HCT116 (cell line): ENCODE measurements at places on chromosomes 5 and 9. TPM values are rescaled to one million over a fixed set of nuclear protein-coding genes. Genes with fewer than 3 reads are reported as not detected.

Gene SLC23A1
- not detected for total RNA-seq

Gene SPEF2
- total RNA-seq = 4.6 TPM

Gene PHYHD1
- 0.32 TPM for total RNA-seq

Gene WDR36
- 53.6 TPM for total RNA-seq

Gene PCDHAC2
- 3.2 TPM for total RNA-seq

DNA sequence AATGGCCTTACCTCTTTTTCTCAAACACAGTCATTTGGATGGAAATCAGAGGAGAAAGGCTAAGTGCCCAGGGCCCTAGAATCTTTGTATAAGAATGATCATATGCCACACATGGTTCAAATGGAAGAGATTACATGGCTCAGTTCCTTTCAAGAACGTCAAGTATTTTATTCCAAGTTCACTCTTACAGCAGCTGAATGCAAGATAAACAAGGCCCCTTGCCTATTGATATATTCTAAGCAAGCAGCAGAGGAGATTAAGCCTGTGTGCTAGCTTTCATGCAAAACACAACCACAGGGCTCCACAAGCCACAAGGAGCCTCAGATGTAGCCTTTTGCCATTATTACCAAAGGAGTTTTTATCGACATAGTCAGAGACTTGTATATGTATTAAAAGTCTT is 55.3 kb upstream of the SLCO6A1 start:
- DNase-seq = no peak

GRCh38 chr5:41925555-41925951 is 472 bp downstream of the FBXO4 start:
- no peak for DNase-seq

- DNase-seq = no peak
Observed at GRCh38 chr9:36306471-36307306, 48.4 kb upstream of the GNE start.

DNA sequence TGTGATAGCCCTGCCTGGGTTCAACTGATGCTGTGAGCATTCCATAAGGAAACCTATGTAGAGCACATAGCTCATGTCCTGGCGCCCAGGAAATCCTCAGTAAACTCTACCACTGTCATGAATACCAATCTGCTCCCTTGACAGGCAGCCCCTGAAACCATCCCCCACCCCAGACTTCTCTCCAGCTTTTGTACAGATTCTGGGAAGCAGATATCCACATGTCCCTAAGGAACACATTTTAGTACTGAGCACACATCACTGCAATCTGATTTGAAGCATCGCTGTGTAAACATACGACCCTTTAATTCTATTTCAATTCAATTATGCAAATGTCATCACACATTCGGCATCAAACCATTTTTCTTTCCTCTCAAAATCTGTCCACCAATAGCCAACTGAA is 89.5 kb upstream of the FSTL4 start:
- no peak for DNase-seq

DNA sequence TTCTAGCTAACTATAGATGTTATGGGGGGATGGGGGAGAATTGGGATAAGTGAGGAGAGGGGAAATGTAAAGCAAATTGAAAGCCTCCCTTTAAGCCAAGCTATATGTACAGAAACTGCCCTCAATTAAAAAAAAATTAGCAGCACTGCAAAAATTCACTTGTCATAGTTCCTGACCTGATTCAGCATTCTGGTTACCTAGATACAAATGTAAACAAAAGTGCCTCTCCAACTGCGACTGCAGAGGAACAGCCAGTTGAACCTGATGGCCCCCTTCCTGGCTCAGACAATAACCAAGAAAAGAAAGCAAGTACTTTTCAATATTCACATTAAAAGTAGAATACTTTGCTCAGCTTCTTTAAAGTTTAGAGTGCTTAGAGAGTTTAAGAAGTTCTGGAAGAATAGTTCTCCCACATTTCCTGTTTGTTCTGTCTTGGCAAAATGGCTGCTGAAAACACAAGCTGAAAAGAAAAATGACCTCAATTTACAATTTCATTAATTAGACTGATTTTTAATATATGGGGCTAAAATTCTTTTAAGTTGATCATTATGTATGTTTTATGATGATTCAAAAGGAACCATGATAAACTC is 1.5 kb downstream of the FAM81B start:
- no peak for DNase-seq

- DNase-seq = no peak
Observed at GRCh38 chr5:146641941-146642340, 126.0 kb upstream of the GPR151 start.

DNA sequence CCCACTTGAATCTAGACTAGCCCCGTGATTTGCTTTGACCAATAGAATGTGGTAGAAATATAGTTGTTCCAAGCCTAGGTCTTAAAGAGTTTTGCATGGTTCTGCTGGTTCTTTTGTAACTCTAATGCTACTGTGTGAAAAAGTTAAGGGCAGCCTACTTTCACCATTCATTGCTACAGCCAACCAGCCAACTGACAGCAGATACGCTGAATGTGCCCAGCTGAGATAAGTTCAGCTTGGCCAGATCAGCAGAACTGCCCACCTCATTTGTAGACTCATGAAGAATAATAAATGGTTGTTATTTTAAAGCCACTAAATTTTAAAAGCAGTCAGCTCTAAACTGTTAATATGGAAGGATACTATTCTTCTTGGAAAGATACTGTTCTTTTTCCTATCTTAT is 23.9 kb downstream of the NR3C1 start:
- no peak for DNase-seq

- DNase-seq = no peak
Observed at GRCh38 chr5:116075191-116075831, 9.5 kb upstream of the COMMD10 start.

DNA sequence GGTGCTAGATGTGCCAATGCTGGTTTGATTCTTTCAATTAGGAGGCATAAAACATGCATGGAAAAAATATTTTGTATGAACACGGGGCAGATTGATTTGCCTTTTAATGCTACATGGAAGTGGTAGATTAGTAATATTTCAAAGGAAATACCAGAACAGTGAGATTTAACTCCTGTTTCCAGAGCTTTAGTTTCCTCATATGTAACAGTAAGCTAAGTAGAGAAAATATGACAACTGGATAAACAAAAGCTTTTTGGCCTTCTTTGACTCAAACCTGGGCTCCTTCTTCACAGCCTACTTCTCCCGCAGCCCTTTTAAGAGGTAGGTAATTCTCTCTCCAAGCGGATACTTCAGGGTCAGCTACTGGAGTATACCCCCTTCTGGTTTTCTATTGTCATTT is 254.2 kb upstream of the TRPC7 start:
- no peak for DNase-seq

- DNase-seq = no peak
Observed at GRCh38 chr5:146778795-146779194, 99.8 kb downstream of the PPP2R2B start.

DNA sequence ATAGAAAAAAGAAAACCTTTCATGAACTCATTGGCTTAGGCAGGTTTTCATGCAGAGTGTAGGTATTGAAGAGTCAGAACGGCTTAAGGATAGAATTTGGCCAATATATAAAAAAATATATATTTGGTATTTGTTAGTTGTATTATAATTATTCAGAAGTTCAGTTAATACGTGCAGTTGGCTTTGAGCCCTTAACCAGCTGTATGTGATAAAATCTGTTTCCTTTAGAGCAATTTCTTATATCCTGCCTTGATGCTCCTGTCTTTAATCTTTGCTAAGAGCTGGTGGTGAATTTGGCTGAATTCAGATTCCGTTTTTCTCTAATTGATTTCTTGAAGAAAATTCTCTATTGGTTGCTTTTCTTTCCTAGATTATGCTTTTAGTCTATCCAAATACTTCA is 3.7 kb downstream of the ANXA1 start:
- no peak for DNase-seq

DNA sequence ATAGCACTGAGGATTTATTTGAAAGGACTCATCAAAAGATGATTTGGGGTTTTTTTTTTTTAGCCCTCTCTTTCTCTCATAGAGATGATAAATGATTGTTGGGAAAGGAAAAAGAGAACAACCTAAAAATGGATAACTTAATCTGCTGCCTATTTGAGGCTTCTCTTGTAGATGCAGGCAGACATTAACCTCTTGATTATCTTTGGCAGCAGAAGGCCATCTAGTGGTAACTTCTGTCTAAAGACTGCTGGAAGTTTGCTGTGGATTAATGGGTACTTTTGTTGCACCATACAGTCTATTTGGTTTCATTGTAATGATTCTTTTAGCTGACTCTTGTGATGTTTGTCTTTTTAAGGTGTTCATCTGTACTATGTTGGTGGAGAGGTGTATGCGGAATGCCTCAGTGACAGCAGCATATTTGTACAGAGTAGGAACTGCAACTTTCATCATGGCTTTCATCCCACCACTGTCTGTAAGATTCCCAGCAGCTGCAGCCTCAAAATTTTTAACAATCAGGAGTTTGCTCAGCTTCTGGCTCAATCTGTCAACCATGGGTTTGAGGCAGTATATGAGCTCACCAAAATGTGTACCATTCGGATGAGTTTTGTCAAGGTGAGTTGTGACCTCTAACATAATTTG is 18.8 kb downstream of the SMIM32 start:
- DNase-seq = peak; percentile 15

DNA sequence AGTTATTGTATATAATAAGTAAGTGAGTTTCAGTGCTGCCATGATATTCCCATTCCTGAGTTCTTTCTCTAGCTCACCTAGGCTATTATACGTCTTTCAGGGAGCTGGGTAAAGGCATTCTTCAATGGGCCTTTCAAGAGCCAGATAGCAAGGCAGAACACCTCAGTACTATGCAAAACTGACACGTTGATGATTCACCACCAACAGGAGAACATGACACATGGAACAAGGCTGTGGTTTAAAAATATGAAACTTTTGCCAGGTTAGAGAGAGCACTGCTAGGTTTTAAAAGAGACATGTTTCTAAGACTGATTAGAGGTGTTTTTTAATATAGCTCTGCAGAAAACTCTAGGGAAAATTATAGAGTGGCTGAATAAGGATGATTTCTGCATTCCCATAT is 95.9 kb downstream of the UGCG start:
- DNase-seq = peak; percentile 61

DNA sequence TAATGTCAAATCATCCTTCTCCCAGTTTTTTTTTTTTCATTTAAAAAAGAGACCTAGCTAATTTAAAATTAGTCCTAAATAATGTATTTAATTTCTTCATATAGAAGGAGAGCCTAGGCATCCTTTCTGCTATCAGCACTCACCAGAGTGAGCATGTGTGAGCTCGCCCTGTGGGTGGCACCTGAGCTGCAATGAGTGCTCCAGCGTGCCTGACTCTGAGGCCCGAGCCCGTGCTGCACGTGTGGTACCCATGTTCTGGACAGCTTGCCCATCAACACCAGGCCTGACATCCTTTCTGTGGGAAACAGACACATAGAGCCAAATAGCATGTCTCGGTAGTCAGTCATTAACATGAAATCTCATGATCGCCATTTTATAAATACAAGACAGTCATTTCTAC is 381.4 kb downstream of the DTWD2 start:
- no peak for DNase-seq
